ENCODE measurements at places on chromosomes 16 and 17. TPM values are rescaled to one million over a fixed set of nuclear protein-coding genes. Genes with fewer than 3 reads are reported as not detected.

The STX1B gene
- 0.04 TPM for polyA plus RNA-seq

- DNase-seq = peak; percentile 64
These were observed 2.6 kb downstream of the MXRA7 start for GRCh38 chr17:76707985-76708807.

The OR4D1 gene
- 0.03 TPM for polyA plus RNA-seq

DNA sequence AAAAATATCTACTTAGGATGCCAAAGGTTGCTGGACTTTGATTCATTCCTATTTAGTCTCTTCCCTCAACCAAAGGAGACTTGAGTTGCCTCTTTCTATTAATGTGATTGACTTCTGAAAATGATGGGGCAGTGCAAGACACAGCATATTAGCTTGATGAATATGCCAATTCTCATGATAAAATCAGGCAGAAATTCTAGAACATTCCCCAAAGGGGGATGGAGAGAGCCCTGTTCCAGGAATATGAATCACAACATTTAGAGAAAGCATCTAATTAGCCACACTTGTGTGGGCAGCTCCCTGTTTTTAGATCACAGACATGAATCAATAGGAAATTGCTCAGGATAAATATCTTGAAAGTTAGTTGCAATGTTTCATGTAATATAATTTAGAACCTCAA lies 584.0 kb upstream of the CDH8 start:
- no peak for DNase-seq

GRCh38 chr17:8439681-8440080 lies 4.0 kb downstream of the NDEL1 start:
- no peak for DNase-seq

- DNase-seq = no peak
These were observed 36.4 kb upstream of the SLC12A3 start for GRCh38 chr16:56828647-56829046.

- DNase-seq = no peak
These were observed 110.6 kb downstream of the ZFHX3 start for GRCh38 chr16:72937360-72937759.

GRCh38 chr17:72538901-72539352 lies 418.1 kb downstream of the SOX9 start:
- no peak for DNase-seq

GRCh38 chr17:27888067-27888466 lies 5.1 kb downstream of the LYRM9 start:
- no peak for DNase-seq

GRCh38 chr16:49890876-49891275 lies 35.0 kb upstream of the ZNF423 start:
- DNase-seq = no peak

DNA sequence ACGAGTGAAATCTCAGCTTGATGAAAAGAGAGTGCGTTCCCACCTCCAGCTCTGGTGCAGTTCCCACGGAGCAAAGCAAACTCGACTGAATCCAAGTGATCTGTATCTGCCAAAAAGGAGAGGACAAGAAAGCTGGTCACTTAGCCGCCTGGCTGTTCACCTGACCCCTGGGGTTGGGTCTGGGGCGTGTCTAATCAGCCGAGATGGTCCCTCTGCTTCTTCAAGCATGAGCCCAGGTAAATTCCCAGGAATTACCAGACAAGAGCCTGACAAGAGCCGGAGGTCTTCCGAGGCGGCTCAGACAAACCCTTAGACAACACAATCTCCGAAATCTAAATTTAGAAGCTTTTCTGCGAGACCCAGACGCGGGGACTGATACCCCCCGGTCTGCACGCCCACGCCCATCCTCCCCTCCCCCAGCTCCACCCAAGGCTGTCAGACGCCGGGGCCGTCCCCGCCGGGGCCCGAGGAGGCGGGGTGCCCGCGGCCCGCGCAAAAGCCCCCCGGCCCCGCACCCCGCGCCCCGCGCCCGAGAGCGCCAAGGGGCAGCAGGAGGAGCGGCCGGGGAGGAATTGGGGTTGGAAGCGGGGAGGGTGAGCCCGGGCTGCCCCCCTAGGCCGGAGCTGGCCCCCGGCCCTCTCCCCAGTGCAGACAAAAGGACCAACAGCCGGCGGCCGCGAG lies 674 bp downstream of the ZNF821 start:
- DNase-seq = no peak

- peak; percentile 66 for DNase-seq
These were observed 1.7 kb downstream of the NME3 start for GRCh38 chr16:1769402-1770300.

The MYCBPAP gene
- 0.05 TPM for polyA plus RNA-seq

- DNase-seq = no peak
These were observed 388.0 kb upstream of the CA10 start for GRCh38 chr17:52546493-52546892.

Measured in psoas muscle (tissue), 8 donors.